GM12891 (cell line): ENCODE measurements at places on chromosomes 3 and 15.

GRCh38 chr15:57692709-57693108, 13.8 kb upstream of the POLR2M start:
- DNase-seq: no peak

GRCh38 chr3:59996056-59996455, 946.2 kb upstream of the CFAP20DC start:
- DNase-seq: no peak

DNA sequence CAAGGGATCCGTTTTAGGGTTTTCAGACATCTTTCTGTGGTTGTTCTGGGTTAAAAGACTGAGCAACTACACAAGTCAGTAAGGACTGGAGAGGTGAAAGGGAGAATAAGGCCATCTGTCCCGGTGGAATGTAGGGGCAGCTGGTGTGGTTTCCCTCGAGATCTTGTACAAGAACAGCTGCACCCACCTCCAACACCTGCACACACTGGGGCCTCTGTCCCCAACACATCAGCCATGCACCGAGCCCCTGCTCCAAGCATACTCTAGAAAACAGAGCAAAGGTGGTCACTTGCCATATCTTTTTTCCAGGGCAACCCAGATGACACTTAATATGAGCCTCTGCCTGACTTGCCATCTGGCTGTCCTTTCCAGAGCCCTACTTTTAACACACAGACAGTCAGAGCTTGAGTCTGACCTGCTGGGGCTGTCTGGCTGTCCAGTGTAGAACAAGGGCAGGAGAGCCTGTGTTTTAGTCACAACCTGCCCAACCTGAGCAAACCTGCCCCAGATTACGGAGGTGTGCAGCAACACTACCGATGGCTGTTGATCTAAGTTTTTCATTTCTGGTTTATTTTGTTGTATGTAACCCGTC, 12.2 kb downstream of the MAN2A2 start:
- no peak for DNase-seq

DNA sequence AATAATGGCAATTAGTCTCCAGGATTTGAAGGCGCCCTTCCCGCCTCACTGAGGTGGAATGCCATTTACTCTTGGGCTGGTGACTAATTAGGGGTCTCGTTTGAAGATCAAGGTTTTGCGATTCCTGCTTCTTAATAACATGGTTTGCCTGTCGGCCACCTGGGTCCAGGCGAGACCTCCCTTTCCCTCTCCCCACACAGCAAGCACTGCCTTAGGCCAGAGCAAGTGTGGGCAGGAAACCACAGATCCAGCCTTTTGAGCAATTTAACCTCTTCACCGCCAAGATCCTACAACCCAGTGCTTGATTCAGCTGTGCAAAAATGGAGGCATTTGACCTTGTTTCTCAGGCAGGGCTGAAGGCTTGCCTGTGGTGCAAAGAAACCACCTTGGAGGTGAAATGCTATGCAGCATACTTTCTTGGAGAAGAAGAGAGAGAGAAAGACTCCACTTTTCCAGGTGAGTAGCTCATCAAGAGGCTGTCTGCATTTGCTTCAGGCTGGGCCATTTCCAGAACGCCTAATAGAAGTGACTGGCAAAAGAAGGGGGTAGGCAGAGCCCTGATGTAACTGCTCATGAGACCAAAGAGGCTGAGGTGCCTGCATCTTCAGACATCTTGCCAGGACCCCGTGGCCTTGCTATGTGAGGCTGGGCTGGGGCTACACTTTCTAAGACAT, 34.1 kb upstream of the WNT5A start:
- no peak for DNase-seq
